ENCODE measurements at places on chromosomes 3 and 15.

GRCh38 chr3:138549179-138549977 is 44.7 kb downstream of the CEP70 start:
- DNase-seq = no peak

- DNase-seq = no peak
These were observed 364.1 kb upstream of the TBL1XR1 start for GRCh38 chr3:177561365-177561764.

- peak; percentile 63 for DNase-seq
These were observed 379.0 kb upstream of the TPRG1 start for GRCh38 chr3:188792793-188793192.

DNA sequence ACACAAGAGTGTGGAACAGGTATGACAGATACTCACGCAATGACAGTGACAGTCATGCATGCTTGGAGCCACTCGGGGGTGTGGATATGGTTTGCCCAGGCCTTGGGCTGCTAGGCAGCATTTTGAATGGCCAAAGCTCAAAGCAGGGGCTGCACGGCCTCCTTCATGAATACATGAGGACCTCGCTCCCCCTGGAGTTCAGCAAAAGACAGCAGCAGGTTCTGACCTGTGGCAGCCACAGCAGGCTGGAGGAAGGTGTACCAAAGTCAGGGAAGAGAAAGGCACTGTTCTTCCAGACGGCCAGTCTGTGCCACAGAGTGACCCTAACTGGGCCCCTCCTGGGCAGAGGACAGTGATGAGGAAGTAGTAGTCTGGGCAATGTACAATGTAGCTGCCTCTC is 88.2 kb upstream of the C2CD4B start:
- DNase-seq = no peak

- DNase-seq = no peak
These were observed 2.7 kb downstream of the ABHD14A start for GRCh38 chr3:51977446-51978142.

- DNase-seq = no peak
These were observed 10.9 kb upstream of the SRGAP3 start for GRCh38 chr3:9260305-9260704.

DNA sequence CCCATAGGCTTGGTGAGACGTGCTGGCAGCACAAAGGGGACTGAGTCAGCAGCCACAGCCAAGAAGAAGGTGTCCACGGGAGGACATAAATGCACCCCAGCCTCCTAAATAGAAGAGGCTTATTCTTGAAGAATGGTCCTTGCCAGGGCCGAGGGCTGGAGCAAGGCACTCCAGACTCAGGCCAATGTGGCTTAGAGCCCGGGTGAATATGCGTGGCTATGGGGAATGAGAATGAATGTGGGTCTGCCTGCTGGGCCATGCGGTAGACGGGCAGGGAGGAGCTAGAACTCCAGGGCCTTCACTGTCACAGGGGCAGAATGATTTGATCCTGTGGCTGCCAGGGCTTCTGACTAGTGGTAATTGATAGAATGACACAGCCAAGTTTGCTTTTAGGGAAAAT is 34.0 kb downstream of the DHX30 start:
- no peak for DNase-seq

- DNase-seq = peak; percentile 94
These were observed 39.9 kb upstream of the MB21D2 start for GRCh38 chr3:192957441-192958021.

DNA sequence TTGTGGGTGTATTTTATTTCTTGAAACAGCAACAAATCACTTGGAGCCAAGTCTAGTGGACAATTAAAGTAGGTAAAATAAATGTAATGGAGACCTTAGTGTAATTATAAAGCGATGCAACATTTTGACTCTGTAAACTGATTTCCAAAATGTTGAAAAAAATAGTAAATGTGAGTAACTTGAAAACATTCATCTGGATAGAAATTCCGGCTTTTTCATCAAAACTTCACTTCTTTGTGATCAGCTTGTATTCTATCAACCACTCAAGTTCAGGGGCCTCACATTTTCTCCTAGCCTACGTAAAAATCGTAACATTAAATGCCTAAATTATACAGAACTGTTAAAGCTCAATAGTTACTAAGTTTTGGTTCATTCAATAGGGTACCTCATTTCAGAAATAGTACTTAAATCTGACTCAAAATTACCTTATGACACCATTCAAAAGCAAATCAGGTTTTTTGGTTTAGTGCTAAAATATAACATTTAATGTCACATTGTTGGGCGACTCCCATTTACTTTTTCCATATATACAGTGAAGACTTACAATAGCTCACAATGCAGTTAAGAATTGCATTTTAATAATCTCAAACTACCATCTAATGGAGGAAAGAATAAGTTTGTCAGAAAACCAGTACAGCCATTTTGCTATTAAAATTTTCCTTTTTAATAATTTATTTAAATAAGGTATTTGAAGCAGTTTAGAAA is 12.7 kb downstream of the CCNL1 start:
- no peak for DNase-seq

DNA sequence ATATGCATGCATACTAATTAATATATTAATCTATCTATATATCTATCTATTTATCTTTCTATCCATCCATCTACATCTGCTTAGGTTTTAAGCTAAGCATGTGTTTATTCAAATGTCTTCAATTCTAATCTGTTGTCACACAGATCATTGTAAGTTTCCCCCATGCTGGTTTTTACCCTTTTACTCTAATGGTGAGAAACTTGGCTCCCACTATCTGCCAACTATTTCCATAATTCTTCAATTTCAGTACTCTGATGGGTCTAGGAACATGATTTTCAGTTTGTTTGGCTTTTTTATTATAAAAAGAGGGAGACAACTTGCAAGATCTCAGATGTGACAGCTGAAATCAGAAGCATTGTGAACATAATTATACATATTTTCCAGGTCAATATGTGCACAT is 773.8 kb downstream of the PLOD2 start:
- no peak for DNase-seq

- no peak for DNase-seq
These were observed 6.2 kb downstream of the PSMD6 start for GRCh38 chr3:64016941-64017620.

GRCh38 chr3:174955513-174956016 is 96.4 kb downstream of the NAALADL2 start:
- peak; percentile 67 for DNase-seq

GRCh38 chr15:59438625-59439290 is 772 bp downstream of the FAM81A start:
- peak; percentile 31 for DNase-seq

GRCh38 chr3:3447641-3448040 is 268.1 kb upstream of the CRBN start:
- DNase-seq = no peak

DNA sequence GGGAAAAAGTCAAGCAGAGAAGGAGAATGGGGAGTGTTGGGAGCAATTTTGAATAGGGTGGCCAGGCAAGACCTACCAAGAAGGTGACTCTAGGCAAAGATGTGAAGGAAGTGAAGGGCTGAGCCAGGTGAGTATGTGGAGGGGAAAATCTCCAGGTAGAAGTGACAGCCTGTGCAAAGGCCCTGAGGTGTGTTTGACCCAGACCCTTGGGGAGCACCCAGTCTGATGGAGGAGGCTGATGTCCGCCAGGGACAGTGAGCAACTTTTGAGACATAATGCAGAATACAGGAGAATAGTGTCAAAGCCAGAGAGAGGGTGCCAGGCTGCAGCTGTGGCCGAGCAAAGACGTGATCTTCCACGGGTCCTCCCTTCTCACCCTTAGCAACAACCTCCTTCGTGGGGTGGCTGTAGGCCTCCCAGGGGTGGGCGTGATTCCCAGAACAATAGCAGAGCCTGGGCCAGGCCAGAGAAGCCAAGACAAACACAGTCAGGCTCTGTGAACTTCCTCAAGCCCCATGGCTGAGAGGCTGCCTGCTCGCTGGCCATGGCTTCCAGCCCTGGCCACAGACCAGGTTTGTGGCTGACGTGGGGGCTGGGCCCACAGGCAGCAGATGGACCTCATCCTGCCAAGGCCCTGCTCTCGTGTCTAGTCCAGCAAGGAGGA is 58.1 kb downstream of the SLC6A6 start:
- DNase-seq = peak; percentile 85

DNA sequence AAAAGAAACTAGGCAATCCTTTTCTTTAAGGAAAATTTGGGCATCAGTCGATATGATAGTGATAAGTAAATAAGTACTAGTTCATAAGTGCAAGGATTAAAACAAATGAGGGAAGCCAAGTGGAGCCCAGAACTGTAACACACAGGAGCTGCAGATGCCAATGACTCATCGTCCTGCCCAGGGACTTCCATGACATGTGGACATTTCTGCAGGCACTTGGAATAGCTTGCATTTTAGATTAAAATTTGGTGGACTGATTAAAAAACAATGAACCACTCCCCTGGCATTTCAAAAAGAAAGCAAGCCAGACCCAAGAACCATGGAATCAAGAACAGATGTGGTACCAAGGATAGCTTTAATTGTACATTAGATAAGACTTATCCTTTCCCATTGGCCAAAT is 2.9 kb downstream of the SAMD7 start:
- peak; percentile 8 for DNase-seq

DNA sequence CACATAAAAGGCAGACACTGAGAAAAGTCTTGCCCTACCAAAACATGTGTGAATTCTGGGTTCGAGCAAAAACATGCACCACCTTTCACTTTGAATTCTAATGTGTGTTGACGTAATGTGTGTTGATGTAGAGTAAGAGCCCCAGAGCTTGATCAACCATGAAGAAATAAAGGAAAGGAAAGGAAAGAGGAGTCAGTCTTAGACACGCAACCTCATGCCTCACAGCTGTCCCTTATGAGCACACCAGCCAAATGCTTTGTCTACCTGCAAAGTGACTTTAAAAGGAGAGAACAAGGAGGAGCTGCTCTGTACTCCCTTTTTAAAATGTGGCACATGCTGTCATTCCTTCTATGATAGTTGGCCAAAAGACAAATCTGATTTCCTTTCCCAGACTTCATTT is 80.8 kb downstream of the RFTN1 start:
- no peak for DNase-seq

GRCh38 chr3:138046955-138047354 is 37.0 kb downstream of the CLDN18 start:
- DNase-seq = no peak

GRCh38 chr3:71589132-71589531 is 5.6 kb upstream of the FOXP1 start:
- no peak for DNase-seq

GRCh38 chr15:74422265-74422651 is 11.5 kb downstream of the SEMA7A start:
- no peak for DNase-seq

DNA sequence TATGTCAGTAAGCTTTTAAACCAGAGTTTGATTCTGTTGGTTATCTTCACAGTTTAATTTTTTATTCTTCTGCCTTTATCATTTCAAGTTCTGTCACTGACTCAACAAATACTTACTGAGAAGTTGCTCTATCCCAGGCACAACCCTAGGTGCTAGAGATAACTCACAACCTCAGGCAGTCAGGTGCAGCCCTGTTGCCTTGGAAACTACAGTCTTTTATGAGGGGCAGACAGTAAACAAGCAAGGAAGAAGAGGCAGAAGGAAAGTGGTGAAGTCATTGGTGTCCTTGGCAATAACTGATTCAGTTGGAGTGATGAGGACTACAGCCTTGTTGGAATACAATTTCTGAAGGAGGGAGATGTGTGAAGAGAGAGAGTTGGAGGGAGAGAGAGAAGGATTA is 142.1 kb upstream of the LRTM1 start:
- no peak for DNase-seq

- no peak for DNase-seq
These were observed 23.1 kb upstream of the CHD2 start for GRCh38 chr15:92877000-92877399.

GRCh38 chr3:39809181-39809994 is at the start of gene MYRIP:
TSS of gene MYRIP (plus strand) at chr3:39809609. CDS start at chr3:39900817, 91,208 bp downstream.
- no peak for DNase-seq

GRCh38 chr15:35330916-35331315 is 215.0 kb downstream of the DPH6 start:
- no peak for DNase-seq

- DNase-seq = no peak
These were observed 103.6 kb downstream of the FNDC3B start for GRCh38 chr3:172142864-172143451.

DNA sequence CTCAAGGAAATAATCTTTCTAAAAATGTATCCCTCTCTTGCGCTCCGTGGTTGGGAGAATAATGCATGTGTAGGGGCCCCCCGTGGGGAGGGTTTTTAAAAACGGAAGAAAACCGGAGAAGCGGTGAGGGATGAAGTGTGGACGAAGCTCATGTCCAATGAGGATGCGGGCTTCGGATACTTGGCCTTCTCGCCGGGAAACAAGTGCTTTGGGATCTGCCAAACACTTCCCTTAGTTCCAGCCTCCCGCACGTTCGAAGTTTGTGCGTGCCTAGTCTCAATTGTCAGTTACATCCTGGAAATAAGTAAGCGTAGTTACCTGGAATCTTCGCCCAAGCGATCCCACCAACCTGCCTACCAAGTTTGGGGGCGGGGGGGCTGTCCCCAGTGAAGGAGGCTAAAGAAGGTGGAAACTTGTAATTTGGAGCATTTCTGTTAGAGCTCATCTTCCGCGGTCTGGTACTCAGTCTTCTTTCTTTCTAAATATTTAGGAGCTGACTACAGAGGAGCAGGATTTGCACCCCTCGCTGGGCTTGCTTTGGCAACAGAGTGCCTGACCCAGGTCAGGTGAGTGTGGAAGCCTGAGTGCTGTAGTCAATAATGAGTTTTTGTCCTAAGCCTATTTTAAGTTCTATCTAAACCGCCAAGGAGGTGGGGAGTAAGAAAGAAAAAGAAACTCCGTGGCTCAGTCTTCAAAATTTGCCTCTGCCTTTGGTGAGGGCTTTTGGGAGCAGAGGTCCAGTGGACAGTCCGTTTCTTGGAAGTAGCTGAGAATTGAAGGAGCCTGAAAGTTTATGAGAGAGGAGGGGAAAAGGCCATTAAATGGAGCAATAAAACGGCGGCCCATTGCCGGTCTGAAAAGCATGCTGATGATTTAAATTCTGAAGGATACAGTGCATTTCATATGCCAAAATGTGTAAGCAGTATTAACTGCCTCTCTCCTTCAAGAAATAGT is 1.1 kb downstream of the ITPR1 start:
- DNase-seq = peak; percentile 8

DNA sequence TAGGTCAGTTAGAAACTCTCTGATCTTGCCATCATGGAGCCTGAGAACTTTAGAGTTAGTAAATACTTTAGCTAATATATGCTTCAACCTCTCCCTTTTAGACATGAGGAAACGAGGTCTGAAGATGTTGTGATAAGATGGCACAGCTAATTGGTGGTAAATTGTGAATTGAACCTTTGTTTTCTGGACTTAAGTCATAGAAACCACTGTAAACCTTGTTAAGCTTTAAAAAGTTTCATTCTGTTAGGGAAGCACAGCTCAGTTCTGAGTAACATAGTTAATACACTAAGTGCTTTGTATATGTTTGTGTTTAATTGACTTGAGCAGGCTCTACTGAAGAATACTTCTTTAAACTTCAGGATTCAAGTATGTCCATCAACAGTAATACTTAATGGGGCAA is 108.6 kb downstream of the AKAP13 start:
- DNase-seq = no peak

GRCh38 chr15:28904541-28905315 is 19.0 kb downstream of the APBA2 start:
- DNase-seq = no peak

DNA sequence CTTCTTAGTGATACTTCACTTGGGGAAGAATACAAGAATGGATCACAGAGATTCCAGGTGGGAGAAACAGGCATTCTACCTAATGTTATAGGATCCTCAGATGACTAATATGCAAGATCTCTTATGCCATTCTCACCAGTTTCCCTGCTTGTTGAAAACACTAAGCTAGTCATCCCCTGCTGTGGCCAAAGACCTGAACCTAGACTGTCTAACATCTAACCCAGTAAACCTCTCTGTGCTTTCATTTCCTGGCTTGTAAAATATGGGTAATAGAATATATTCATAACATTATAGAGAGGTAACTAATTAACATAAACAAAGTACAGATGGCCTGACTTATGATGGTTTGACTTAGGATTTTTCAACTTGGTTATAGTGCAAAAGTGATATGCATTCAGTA is 776.3 kb downstream of the TUSC7 start:
- DNase-seq = no peak

Data from fibroblast of skin of right biceps (primary cell).